ENCODE measurements at places on chromosomes 5 and 9.
A peak's percentile ranks its signal among the peaks of the same experiment; 100 is the strongest.

- no peak for DNase-seq
These were observed 1093.3 kb upstream of the CDH6 start for GRCh38 chr5:30100148-30100713.

DNA sequence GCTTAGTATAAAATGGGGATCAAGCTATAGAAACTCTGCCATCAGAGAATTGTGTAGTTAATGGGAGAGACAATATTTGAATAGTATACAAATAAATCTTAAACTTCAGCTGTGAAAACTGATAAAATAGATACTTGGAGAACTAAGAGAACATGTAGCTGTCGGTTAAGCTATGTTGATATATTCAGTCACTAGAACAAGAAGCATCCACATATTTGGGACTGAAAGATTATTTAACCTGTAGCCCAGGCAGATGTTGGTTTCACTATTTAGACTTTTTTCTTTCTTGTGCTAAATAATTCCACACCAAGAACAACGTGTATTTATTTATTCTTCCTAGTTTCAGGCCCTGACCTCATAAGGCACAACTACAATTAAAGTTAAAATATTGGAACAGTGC lies 521.0 kb upstream of the CCNG1 start:
- no peak for DNase-seq

DNA sequence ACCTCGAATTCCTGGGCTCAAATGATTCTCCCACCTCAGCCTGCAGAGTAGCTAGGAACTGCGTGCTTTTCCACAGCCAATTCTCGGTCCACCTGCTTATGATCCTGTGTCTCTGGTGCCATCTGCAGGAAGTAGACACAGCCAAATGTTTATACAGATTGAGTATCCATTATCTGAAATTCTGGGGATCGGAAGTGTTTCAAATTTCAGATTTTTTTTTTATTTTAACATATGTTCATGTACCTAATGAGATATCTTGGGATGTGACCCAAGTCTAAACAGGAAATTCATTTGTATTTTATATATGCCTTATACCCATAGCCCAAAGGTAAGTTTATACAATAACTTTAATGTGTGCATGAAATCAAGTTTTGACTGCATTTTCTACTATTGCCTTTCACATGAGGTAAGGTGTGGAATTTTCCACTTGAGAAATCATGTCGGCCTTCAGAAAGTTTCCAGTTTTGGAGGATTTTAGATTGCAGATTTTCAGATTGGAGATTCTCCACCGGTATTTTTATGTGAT lies 89.5 kb downstream of the ESM1 start:
- peak; percentile 17 for DNase-seq

GRCh38 chr9:78438211-78438610 lies 141.3 kb downstream of the PSAT1 start:
- no peak for DNase-seq

- no peak for DNase-seq
These were observed 110.5 kb upstream of the PRSS3 start for GRCh38 chr9:33684831-33685230.

DNA sequence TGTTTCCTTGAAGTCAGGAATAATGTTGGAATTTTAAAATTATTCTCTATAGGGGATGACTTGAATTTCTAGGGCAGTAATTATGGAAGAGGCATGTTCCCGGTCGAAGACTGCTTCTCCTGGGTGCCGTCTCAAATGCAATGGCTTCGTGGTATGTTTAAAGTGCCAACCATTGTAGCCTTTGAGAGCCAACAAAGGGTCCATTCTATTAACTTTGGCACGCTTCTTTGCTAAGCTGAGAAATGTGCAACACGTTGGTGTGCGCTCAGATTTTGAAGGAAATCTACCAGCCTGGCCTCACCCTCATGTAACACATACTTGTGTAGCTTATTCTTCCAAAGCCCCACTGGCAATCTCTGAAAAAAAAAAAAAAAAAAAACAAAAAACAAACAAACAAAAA lies 221.2 kb upstream of the ANKH start:
- DNase-seq = no peak

DNA sequence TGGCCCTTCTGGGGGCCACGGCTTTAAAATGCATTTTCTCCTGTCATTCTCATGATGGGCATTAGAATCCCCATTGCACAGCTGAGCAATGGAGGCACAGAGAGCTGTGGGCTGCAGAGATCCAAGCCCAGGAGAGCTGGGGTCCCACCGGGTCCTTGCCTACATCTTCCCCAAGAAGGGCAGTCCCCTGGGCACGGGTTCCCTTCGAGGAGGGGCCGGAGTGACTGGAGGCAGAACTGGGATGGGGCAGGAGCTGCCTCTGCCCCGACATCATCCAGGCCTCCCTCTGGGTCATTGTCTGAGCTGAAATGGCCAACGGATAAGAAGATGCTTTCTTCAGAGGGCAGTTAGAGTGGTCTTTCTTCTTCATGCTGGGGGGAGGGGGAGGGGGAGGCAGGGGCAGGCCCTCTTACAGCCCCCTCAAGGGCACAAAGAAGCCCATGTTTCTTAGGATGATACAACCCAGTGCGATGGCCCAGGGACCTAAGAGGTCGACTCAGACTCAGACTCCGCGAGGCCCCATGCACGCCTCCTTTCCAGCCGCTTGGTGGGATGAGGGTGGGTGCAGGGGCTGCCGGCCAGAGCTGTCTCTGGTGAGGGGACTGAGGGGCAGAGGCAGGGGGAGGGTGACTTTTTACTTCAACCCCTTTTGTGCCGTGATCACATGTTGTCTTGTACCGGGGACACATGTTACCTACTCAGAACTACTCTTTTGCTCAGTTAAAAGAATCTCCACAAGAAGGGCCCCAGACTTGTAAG lies 112.4 kb upstream of the IRX2 start:
- DNase-seq = no peak

DNA sequence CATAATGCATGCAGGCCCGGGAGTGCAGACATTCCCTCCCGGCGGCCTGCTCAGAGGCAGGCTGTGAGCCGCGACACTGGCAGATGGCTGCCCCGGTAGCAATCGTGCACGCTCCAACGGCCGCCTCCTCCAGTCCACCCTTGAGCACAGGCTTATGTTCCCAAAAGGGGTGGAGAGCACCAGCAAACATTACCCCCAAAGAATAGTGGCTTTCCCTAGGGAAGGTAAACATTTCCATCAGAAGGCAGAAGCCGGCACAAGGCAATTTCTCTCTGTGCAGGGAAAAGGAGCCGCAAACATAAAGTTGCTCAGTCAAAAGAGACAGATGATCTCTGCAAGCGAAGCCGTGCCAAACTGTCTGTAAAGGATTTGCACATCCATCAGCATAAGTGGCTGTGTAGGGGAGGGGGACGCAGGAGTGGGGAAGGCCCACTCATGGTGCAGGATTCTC lies 92.5 kb downstream of the SIL1 start:
- no peak for DNase-seq

DNA sequence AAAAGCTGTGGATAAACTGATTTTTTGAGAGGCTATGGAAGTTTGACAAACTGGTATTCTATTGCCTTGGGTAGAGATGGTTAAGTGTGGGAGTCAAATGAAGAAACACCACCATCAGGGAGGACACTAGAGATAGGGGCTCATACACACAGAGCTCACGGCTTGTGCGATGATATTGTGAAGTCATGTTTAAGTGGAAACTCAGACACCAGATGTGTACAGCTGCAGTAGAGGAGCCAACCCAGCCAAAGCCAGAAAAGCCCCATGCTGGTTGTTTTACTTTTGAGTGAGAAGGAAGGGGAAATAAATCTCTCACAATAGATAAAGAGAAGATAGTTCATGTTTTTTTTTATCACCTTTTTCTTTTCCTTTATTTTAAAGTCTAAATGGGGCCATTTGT lies 377.7 kb downstream of the DMRT2 start:
- no peak for DNase-seq

DNA sequence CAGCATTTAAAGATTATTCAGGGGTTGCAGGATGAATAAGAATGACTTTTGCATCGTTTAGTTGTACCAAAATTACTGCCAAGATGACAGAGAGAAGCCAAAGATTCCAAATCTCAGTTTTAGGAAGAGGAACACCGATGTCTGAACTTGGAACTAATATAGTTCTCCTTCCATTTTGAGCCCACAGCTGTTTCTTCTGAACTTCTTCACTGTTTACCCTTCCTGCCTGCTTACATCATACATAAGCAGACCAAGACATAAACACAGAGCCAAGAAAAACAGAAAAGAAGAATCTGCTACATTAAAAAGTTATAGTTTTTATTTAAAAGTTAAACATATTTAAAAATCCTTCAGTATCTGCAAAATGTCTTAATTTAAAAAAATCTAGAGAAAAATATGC lies 146.9 kb upstream of the RAPGEF1 start:
- DNase-seq = no peak

GRCh38 chr9:97895695-97896332 lies 26.5 kb downstream of the TRMO start:
- no peak for DNase-seq

DNA sequence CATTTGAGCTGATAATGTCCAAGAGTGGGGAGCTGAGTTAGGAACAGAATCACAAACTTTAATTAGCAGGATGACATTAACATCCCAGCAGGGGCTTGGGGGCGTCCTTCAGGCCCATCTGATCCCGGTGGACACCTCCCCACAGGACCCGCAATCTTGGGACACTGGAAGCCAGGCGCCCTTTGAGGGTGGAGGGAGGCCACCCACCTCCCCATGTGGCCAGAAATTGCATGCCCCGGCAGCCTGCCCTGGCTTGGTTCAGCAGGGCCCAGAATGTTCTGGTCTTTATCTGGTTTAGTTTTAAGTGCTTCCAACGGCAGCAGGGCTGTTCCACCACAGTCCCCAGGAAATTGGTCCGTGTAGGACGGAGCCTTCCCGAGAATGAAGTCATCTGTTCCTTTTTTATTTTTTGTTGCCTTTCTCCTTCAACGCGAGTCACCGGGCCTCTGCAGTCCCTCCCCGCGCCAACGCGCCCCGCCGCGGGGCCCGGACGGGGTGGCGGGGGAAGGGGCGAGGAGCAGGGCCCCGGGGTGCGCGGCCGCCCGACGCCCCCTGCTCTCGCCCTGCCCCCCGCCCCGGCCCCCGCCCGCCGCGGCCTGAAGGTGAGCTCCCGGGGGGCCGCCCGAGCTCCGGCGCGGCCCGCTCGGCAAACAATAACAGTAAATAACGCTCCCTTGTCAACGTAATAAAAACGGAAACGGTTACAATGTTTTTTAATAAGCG lies 207.9 kb downstream of the C9orf50 start:
- DNase-seq = peak; percentile 40

GRCh38 chr5:138459311-138459933 lies 5.9 kb upstream of the EGR1 start:
- peak; percentile 35 for DNase-seq

All from pulmonary artery endothelial cell (primary cell).